ENCODE measurements at places on chromosomes 16 and 17. TPM values are rescaled to one million over a fixed set of nuclear protein-coding genes. Genes with fewer than 3 reads are reported as not detected.

PLXDC1 gene
- total RNA-seq, result not detected

DNA sequence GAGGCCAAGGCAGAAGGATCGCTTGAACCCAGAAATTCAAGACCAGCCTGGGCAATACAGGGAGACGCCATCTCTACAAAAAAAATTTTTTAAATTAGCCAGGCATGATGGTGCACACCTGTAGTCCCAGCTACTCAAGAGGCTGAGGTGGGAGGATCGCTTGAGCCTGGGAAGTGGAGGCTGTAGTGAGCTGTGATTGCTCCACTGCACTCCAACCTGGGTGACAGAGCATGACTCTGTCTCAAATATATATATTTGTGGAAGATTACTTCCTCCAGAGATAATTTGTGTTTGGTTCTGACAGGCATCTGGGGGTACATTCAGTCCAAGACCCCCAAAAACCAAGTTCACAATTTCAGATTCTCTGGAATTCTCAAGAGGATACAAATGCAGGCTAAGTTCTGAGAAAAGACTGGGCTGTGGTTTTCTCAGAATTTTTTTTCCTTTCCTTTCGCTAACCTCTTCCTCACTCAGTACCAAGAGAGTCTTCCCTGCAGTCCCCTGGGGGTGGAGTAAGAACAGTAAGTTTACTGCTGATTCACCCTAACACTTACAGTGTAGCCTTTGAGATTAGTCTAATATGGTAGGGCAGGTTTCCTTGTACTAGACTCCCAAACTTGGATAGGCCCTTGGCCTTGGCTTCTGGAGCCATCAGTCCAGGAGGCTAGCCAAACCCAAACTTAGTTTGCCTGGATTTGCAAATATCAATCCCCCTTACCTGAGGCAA, 15.1 kb downstream of the GSDMB start:
- no peak for DNase-seq

- no peak for DNase-seq
These were observed 6.7 kb upstream of the HIGD1B start for GRCh38 chr17:44840936-44841335.

GRCh38 chr16:35319536-35320192, 1860.3 kb downstream of the TP53TG3F start:
- DNase-seq, result no peak

All from mammary epithelial cell (primary cell).